ENCODE measurements at places on chromosomes 12 and 14.

GRCh38 chr12:50745861-50746260 is 18.0 kb upstream of the ATF1 start:
- DNase-seq, result no peak

- no peak for DNase-seq
Measured at GRCh38 chr14:86055512-86056075, 525.6 kb downstream of the FLRT2 start.

GRCh38 chr12:87923361-87923760 is 105.8 kb downstream of the C12orf50 start:
- DNase-seq, result no peak

- DNase-seq, result peak; percentile 27
Measured at GRCh38 chr12:109999983-110000505, 814 bp downstream of the ANKRD13A start.

- DNase-seq, result peak; percentile 76
Measured at GRCh38 chr12:57844709-57845477, 1.6 kb downstream of the CTDSP2 start.

DNA sequence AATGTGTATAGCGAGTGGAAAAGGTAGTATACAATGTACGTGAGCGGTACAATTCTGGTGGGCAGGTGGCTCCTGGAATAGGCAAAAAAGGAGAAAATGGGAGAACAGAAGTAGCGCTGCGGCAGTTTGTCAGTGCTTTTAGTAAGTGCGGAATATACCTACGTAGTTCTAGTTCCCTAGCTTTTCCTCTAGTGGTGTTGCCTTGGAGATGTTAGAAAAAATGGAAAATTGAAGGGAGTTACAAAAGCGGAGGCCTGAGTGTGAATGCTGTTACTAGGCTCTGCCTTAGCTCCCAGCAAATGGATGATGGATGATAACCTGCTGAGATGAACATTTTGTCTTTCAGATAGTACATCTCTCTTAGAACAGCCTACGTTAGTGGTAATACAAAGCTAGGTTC is 1.1 kb downstream of the TTC8 start:
- peak; percentile 10 for DNase-seq

DNA sequence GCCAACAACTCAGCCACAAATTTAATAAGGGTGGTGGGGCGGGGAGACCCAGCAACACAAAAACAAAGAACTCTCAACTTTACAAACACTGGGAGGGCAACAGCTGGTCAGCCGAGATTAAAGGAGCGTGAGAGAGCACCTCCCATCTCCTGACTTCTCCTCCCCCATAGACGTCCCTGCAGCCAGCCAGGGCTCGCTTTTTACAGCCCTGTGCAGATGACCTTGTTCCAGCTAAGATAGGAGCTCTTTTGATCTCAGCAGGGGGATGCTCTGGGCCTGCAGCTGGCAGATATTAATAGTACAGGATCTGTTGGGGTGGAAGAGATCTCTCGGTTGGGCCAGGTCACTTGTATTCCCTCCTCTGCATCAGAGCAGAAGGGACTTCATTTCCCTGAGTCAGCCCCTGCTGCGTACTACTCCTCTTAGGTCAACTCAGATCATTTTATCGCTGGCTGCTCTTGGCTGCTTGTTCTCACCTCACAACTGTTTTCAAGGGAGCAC is 475.8 kb downstream of the RAD51B start:
- peak; percentile 72 for DNase-seq

DNA sequence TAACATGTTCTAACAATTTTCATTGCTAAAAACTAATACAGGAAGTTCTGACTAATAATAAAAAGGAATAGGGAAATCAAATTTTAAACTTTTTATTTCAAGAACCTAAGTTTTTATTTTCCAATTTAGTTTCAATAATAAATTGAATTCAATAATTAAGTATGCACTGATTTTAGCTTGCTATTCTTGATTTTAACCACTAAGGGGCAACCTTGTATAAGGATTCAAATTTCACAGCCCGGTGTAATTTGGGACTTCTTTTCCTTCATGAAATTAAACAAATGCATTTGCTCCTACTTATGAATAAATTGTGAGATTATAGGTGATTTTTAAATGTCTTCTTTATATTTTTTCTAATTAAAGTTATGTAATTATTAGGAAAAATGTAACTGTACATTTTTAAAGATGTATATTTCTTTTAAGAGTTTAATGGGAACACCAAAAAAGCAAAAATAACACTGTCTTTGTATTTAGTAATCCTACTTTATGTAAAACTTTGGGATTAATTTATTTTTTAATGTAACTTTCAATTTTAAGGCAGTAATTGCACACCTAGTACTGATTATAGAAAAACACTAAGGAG is 241.4 kb upstream of the PDZRN4 start:
- no peak for DNase-seq

DNA sequence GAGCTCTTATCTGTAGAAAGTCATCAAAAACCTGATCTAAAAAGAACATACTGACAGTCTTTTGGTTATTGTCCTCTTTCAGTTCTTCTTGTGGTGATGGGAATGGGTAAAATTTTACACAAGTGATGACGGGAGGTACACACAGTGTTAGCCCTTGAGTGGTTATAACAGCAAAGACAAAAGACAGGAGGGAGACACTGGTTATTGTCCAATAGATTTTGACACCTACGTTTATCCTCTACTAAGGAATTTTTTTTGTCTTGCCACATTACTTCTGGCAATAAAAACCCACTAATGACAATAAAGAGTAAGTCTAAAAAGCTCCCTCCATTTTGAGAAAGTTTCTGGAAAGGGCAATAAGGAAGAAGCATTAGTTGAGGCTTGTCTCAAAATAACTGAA is 47.7 kb upstream of the CMAS start:
- DNase-seq, result no peak

DNA sequence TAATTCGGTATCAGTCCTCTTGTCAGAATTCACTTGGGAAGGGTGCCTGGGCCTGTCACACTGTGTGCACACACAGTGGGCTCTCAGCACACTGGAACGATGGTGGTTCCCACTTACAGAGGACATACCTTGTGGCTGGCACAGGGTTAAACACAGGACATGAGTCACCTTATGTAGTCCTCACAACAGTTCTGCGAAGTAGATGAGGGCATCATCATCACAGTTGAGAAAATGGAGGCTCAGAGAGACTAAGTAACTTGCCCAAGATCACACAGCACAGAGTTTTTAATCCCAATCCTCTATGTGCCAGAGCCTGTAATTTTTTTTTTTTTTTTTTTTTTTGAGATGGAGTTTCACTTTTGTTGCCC is 90.7 kb downstream of the NINJ2 start:
- no peak for DNase-seq

DNA sequence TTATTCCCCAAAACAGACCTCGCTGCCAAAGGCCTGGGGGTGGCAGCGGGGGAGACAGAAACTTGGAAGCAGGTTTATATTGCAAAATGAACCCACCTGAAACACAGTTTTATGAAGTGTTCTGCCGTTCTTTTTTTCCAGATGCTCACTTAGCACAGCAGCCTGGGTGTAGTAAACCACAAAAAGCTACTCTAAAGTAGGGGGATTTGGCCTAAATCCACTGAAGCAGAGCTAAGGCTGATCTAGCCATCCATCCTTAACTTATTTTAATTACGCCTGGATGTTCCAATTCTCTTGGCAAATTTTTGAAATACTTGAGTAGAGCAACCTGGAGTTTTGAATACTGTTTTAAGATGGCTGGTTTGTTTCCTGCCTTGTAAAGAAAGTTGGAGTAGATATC is 121.2 kb downstream of the GPR135 start:
- DNase-seq, result no peak

GRCh38 chr14:61559641-61560201 is 135.6 kb upstream of the HIF1A start:
- DNase-seq, result no peak

- DNase-seq, result no peak
Measured at GRCh38 chr14:21032326-21033132, 2.1 kb downstream of the RNASE13 start.

GRCh38 chr12:89073027-89073398 is 279.3 kb downstream of the DUSP6 start:
- DNase-seq, result no peak

- DNase-seq, result no peak
Measured at GRCh38 chr12:93127582-93128331, 198.7 kb upstream of the EEA1 start.

DNA sequence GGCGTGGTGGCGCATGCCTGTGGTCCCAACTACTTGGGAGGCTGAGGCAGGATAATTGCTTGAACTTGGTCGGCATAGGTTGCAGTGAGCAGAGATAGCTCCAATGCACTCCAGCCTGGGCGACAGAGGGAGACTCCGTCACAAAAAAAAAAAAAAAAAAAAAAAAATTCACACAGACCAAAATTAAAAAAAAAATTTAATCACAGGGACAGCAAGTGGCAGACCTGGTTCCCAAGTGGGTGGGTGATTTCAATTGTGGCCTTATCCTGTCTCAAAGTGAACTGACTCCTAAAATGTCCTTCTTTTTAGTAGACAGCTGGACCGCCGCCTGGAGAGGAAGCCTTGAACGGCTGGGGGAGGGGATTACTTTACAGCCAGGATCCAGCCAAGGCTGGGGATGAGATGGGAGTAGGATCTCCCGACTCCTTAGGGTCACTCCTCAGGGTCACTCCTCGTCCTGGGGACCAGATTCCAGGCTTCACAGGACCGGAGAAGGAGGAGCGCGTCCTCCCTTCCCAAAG is 1.5 kb upstream of the KCNH3 start:
- DNase-seq, result no peak

Measured in right kidney (tissue), 9 donors.